Esophagus squamous epithelium (tissue), 5 donors: ENCODE measurements at places on chromosomes 6 and 20.

DNA sequence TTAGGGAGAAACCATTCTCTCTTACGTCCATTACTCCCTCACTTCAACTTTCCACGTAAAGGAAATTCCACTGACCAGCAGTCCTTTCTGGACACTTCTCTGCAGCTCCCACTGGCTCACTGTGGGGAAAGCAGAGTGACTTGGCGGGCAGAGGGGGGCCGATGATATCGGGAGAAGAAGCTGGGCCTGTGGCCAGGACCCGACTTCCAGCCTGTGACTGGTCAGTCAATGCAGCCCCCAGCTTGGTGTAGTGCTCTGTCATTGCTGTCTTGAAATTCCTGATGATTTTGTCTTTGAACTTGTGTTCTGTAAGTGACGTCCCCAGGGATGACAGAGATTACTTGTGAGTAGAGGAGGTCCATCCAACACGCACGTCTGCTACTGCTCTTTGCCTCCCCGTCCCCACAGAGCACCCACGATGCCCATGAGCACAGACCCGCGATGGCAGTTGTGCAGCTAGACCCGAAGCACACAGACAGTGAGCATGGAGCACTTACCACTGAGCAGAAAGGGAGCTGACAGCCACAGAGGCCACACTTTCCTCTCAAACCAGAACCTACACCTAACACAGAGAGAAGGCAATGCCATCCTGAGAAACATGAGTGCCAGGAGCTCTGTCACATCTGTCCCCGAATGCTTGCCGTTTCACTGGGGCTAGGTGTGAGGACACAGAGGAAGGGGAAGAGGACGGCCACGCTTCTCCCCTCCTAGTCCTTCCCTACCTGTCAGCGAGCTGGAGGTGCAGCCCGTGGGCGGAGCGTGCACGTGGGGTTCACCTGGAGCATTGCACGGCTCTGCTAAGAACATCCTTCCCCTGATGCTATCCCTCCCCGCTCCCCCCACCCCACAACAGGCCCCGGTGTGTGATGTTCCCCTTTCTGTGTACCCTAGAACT lies 25.7 kb downstream of the DACT2 start:
- H3K27ac ChIP-seq: no peak overlapping the region
- H3K4me1 ChIP-seq: no peaks in the 10 kb centered on the region
- no peak for DNase-seq

DNA sequence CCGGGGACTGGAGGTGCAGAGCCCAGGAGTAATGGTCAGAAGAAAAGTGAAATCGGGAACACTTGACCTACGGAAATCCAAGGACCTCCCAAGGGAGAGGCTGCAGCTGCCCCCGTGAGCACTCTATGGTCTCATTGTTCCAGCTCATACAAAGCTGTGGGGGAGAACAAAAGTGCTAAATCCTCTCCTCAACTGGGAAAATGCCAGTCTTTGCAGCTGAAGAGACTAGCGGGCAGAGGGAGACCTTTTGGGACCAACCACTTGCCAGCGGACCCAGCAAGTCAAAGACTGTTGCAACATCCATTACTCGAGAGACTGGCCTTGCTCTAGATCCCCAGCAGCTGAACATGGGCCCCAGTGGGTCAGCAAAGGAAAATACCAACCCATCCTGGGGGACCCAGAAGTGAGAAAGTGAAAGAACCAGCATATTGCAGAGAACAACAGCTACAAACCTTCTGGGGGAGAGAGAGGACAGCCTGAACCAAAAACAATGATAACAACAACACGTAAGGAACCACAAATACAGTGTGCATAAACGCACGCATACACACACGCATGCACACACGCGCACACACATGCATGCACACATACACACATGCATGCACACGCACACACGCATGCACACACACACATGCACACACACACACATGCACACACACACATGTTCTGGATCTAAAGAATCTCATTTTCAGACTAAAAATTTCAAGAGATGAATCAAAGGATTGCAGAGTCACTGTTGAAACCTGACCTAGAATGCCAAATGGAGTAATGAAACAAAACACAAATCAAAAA lies 24.7 kb upstream of the ELMO2 start:
- no peak overlapping the region for H3K27ac ChIP-seq
- no peak for DNase-seq
- H3K4me3 ChIP-seq: no peak overlapping the region

- no peak for DNase-seq
- no peak overlapping the region for H3K27ac ChIP-seq
Measured at GRCh38 chr6:3515669-3516068, 58.8 kb upstream of the SLC22A23 start.

GRCh38 chr20:62413896-62414481 lies 6.9 kb upstream of the CABLES2 start:
- peaks cover 12% of the 10 kb centered on the region for H3K4me1 ChIP-seq
- no peaks in the 10 kb centered on the region for H3K27me3 ChIP-seq
- H3K27ac ChIP-seq: no peak overlapping the region
- no peaks in the 10 kb centered on the region for H3K36me3 ChIP-seq
- DNase-seq: no peak

GRCh38 chr6:155314773-155315515 lies 660 bp upstream of the TFB1M start:
- H3K4me3 ChIP-seq: peak overlapping the region; percentile 90
- DNase-seq: no peak
- peaks cover 41% of the 10 kb centered on the region for H3K4me1 ChIP-seq
- H3K27me3 ChIP-seq: no peaks in the 10 kb centered on the region
- H3K27ac ChIP-seq: peak overlapping the region; percentile 86

GRCh38 chr20:34016736-34017135 lies 23.0 kb downstream of the RALY start:
- no peaks in the 10 kb centered on the region for H3K36me3 ChIP-seq
- no peak for DNase-seq
- H3K27ac ChIP-seq: no peak overlapping the region

GRCh38 chr6:2940851-2941250 lies 30.5 kb downstream of the SERPINB6 start:
- no peak for DNase-seq
- no peak overlapping the region for H3K27ac ChIP-seq
- no peaks in the 10 kb centered on the region for H3K27me3 ChIP-seq
- no peaks in the 10 kb centered on the region for H3K36me3 ChIP-seq
- H3K4me1 ChIP-seq: peaks cover 14% of the 10 kb centered on the region

GRCh38 chr6:107418118-107418517 lies 41.2 kb downstream of the PDSS2 start:
- no peaks in the 10 kb centered on the region for H3K27me3 ChIP-seq
- H3K4me1 ChIP-seq: no peaks in the 10 kb centered on the region
- no peak for DNase-seq
- H3K4me3 ChIP-seq: no peak overlapping the region
- no peak overlapping the region for H3K27ac ChIP-seq

DNA sequence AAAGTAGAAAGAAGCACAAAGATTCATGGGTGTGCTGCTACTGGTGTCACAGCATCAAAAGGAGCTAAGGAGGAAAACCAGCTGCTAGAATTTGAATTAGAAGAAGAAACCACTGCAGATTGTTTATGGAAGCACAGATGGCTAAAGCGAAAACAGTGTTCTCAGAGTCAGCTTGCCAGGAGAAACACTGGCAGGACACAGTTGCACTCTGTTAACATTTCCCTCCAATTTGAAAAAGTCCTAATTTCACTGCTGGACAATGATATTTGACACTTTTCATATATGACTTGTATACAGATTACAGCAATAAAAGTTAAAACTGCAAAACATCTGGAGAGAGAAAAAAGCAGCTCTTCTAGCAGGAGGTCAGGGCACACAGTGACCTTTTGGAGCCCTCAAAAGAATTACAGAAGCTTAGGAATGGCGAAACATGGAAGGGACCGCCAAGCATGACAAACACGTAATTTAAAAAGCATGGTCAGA lies 314.5 kb downstream of the COL12A1 start:
- H3K36me3 ChIP-seq: no peaks in the 10 kb centered on the region
- DNase-seq: no peak
- H3K27ac ChIP-seq: peak overlapping the region; percentile 0
- peaks cover 8% of the 10 kb centered on the region for H3K4me1 ChIP-seq
- no peaks in the 10 kb centered on the region for H3K27me3 ChIP-seq

- no peak overlapping the region for H3K4me3 ChIP-seq
- no peak for DNase-seq
- peaks cover 11% of the 10 kb centered on the region for H3K4me1 ChIP-seq
- H3K36me3 ChIP-seq: no peaks in the 10 kb centered on the region
Measured at GRCh38 chr6:31710523-31711219, 4.0 kb downstream of the LY6G6F start.

DNA sequence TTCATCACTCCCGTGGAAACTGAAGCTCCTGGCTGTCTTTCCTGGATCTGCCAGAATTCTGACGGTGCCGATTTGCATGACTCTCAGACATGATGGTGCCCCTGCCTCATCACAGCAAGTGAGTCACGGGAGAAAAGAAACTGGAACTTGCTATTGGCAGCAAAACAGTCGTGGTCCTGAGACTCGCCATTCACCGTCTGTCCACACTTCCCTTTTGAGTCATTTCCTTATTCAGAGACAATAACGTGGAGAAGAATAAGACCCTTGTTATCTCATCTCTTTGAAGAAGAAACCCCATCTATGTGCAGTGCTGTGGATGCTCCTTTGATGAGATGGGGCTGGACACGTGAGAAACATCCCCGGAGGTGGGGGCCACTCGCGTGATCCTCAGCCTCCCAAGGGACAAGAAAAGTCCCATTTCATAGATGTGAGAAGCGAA lies 4.2 kb downstream of the GPR31 start:
- H3K27me3 ChIP-seq: no peaks in the 10 kb centered on the region
- no peak for DNase-seq
- H3K4me1 ChIP-seq: no peaks in the 10 kb centered on the region
- H3K36me3 ChIP-seq: no peaks in the 10 kb centered on the region
- H3K4me3 ChIP-seq: no peak overlapping the region

- DNase-seq: no peak
- no peaks in the 10 kb centered on the region for H3K27me3 ChIP-seq
- no peaks in the 10 kb centered on the region for H3K4me1 ChIP-seq
- no peak overlapping the region for H3K27ac ChIP-seq
- no peaks in the 10 kb centered on the region for H3K36me3 ChIP-seq
Measured at GRCh38 chr6:87029711-87030314, 65.1 kb downstream of the CGA start.

- no peak for DNase-seq
- no peaks in the 10 kb centered on the region for H3K27me3 ChIP-seq
- H3K4me3 ChIP-seq: no peak overlapping the region
- no peaks in the 10 kb centered on the region for H3K36me3 ChIP-seq
- H3K4me1 ChIP-seq: no peaks in the 10 kb centered on the region
Measured at GRCh38 chr6:119283214-119283613, 66.3 kb downstream of the MAN1A1 start.

DNA sequence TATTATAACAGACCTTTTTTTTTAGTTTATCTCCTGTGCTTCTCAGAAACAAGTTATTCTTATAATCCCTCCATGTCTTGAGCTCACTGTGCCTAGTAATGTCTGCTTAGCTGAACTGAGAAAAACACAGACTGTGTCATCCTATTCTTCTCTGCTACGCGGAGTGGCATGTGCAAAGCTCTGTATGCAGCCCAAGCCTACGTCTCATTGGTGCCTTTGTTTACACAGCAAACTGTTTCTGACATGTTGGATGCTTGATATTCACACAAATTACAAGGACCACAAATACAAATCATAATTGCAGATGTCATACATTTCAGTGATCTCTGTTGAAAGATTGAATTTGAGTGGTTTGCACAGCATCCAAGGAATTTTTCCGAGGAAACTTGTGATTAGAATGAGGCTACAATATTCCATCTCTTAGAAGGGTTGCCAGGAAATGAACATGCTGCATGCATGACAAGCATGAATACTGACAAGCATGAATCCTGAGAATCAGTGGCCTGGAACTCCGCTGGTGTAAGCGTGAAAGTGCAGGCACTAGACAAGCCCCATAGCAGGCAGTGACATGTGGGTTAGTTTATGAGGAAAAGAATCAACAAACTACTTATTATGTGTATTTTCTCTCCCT lies 128.4 kb upstream of the SGK1 start:
- no peak overlapping the region for H3K4me3 ChIP-seq
- H3K27me3 ChIP-seq: no peaks in the 10 kb centered on the region
- H3K36me3 ChIP-seq: no peaks in the 10 kb centered on the region
- peak overlapping the region; percentile 59 for H3K27ac ChIP-seq
- H3K4me1 ChIP-seq: peaks cover 73% of the 10 kb centered on the region
- no peak for DNase-seq

DNA sequence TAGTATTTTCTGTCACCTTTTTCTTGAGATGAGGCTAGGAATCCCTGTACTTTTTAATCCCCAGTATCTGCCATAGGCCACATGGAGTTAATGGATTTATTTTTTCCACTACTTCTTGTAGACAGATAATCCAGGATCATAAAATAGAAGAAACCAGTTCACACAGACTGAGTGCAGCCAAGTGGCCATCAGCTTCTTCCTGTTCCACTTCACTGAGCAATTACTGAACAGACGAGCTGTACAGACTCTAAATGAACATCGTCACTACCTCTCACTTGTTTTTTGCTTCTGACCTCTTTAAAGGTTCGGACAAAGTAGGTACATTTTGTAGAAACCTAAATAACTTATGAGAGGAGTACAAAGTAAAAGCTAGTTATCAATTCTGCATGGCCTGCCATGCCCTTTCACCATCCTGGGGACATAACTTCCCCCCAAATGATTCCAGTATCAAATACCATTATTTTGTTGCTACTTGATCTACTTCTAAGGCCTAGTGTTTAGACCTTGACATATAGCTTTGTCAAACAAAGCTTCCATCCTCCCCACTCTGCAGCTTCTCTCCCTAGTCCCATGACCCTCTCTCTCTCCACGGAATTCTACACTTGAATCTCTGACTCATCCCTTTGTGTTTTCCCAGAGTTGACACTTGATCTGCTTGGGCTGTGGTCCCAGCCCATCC lies 34.4 kb upstream of the ARHGAP18 start:
- no peak overlapping the region for H3K27ac ChIP-seq
- DNase-seq: no peak
- no peaks in the 10 kb centered on the region for H3K27me3 ChIP-seq
- H3K4me3 ChIP-seq: no peak overlapping the region
- no peaks in the 10 kb centered on the region for H3K4me1 ChIP-seq

DNA sequence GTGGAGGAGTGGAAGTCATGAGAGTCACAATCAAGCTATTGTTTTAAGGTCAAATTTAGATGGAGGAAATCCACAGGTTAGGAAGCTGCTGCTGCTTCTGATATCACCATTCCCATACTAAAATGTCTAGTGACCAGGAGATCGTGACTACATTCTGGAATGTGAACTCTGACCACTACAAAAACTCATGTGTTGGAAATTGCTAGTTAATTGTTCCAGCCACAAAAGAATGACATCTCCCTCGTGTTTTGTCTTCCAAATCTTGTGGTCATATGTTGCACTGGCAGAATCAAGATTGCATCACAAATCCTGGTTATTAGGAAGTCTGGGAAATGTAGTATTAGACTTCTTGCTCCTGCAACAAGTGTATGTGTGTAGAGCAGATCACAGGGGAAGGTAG lies 441.9 kb downstream of the CD109 start:
- no peak overlapping the region for H3K27ac ChIP-seq
- no peaks in the 10 kb centered on the region for H3K4me1 ChIP-seq
- H3K4me3 ChIP-seq: no peak overlapping the region
- no peaks in the 10 kb centered on the region for H3K36me3 ChIP-seq
- no peaks in the 10 kb centered on the region for H3K27me3 ChIP-seq

- no peak for DNase-seq
- H3K27me3 ChIP-seq: no peaks in the 10 kb centered on the region
- no peak overlapping the region for H3K27ac ChIP-seq
- no peaks in the 10 kb centered on the region for H3K36me3 ChIP-seq
- no peak overlapping the region for H3K4me3 ChIP-seq
Measured at GRCh38 chr6:157014871-157015270, 237.7 kb downstream of the ARID1B start.
